Stimulated activated CD8-positive, alpha-beta memory T cell treated with anti-CD3 and anti-CD28 coated beads, Interleukin-4, amount 100 ng/mL, for 1 hour (primary cell): ENCODE measurements at places on chromosomes 4 and X.

GRCh38 chr4:25104591-25104990 lies 55.7 kb downstream of the SEPSECS start:
- no peak for DNase-seq

GRCh38 chrX:143121477-143121876 lies 95.7 kb downstream of the SPANXN4 start:
- no peak for DNase-seq

DNA sequence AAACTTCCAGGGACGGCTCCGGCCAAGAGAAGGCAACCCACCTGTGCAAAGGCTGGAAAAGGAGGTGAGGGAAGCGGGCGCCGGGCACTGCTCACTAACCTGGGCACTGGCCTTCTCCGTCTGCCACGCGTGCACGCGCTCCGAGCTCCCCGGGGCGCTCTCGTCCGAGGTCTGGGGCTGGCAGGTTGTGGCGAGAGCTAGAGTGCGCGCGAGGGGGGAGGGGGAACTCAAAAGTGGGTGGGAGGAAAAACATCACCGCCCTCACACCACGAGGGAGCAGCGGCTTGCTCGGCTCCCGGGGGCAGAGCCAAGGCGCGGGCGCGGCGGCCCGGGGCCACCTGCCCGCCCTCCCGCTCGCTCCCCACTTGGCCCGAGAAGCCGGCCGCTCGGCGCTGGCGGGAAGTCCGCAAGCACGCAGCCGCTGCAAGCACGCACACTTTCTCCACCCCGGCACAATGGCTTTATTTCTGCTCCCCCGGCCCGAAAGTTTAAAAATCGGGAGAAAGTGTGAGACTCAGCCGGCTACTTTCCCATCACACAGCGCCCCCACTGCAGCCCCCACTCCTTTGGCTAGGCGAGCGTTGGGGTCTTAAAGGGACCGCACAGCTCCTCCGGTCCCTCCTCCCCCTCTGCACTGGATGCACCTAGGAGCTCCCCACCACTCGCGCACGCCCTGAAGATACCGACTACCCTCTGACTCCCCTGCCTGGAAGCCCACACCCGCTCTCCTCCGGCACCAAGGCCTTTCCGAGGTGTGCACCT lies at the start of gene CHRDL1:
TSS of gene CHRDL1 (minus strand) at position 173 of the 762 bp plus-strand sequence. CDS start 3,636 bp downstream, outside the sequence.
- no peak for DNase-seq

GRCh38 chr4:89242216-89242615 lies 65.4 kb downstream of the GPRIN3 start:
- no peak for DNase-seq

- no peak for DNase-seq
These were observed 3.2 kb downstream of the CAMK2D start for GRCh38 chr4:113758372-113758771.

DNA sequence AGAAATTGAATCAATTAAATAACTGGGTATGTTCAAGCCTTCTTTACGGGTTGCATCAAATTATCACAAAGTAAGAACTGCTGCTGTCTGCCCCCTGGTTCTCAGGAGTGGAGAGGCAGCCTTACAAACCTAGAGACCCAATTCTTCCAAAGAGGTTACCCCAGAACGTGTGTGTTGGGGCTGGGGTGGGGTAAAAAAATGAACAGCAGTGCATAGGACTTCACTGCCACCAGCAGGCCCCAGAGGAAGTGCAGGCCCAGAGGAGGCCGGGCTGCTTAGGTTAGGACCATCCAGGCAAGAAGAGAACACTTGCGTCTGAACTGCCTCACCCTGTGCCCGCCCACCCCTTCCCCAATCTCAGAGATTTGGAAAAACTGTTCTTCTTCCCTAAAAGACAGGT lies 1.5 kb upstream of the NWD2 start:
- DNase-seq = no peak
